Midbrain (tissue), 1 donor: ENCODE measurements at places on chromosomes 4 and X.

DNA sequence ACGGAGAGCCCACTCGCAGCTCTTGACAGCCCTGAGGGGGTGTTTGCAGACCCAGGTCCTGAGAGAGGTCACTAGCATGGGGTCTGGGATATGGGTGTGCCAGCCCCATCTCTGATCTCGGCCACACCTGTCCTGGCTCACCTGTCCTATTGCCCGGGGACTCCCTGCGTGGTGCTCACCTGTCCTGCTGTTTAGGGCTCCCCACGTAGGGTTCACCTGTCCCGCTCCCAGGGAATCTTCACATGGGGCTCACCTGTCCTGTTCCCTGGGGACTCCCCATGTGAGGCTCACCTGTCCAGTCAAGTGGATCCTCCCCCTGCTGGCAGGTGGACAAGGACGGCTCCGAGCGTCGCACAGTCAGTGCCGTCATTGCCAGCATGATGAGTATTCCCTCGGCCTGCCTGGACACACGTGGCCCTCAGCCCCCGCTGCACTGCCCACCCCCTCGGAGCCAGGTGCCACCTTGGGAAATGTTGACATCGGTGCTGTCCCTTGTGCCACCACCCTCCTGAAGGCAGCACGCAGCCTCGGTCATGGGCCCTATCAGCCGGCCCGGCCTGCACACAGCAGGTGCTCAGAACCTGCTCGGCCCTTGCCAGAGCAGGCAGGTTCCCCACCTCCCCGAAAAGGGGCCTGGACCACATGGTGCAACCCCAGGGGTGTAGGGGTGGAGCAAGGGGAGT, 6.3 kb downstream of the SLC49A3 start:
- DNase-seq: no peak

- no peak for DNase-seq
These were observed 27.9 kb downstream of the FGF13 start for GRCh38 chrX:138683600-138683999.

DNA sequence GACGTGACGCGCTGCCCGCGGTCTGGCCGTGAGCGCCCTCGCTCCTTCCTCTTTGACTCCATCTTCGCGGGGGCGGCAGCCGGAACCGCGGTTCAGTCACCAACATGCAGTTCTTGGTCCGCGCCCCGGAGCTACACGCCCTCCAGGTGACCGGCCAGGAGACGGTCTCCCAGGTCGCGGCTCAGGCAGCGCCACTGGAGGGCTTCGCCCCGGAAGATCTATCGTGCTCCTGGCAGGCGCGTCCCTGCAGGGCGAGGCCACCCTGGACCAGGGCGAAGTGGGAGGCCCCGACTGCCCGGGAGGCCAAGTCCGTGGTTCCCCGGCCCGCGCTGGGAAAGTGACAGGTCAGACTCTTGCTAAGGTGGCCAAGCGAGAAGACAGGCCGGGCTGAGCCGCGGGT, 2.9 kb downstream of the TRIML2 start:
- no peak for DNase-seq

DNA sequence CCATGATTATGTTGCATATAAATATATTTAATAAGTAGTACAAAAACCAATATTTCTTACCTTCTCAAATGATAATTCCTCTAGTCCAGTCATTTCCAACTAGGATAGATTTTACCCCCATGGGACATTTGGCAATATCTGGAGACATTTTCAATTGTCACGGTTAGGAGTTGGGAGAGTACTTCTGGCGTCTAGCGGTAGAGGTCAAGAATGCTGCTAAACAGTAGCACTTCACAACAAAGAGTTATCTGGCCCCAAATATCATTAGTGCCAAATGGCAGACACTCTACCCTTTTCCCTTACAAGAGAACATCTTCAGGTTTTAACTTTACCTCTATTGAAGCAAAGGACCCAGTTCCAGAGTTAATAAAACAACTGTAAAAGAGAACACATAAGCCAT, 168.1 kb downstream of the FAT4 start:
- DNase-seq: no peak

GRCh38 chrX:129618997-129619396, 35.8 kb downstream of the APLN start:
- DNase-seq: no peak

- no peak for DNase-seq
These were observed 17.4 kb upstream of the LNX1 start for GRCh38 chr4:53608649-53609048.

GRCh38 chr4:119041396-119041795, 94.2 kb upstream of the MYOZ2 start:
- DNase-seq: no peak
